Activated T-helper 2 cell treated with anti-CD3 and anti-CD28 coated beads, Interferon-gamma antibody, Interleukin-2, Interleukin-4, amounts not matched to agents 10 μg/mL and 5 μg/mL and 100 μg/mL, durations not matched to agents 14 hours and 24 hours and 36 hours (primary cell): ENCODE measurements at places on chromosomes 5 and 9.

DNA sequence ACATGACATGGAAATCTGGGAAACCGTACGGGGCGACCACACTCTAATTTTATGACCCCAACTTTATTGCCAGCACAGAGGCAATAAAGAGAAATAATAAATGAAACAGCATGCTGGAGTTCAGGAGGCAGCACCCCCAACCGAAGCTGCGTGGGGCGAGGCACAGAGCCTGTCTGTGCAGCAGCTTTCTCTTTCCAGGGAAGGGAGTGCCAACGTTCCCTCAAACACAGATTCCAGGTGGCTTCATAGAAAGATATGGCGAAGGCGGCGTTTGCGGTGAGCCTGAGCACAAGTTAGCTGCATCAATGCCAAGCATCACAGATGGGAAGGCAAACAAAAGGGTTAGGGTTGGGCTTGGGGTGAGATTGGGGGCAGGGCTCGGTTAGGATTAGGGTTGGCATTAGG is 114.8 kb downstream of the HSD17B3 start:
- no peak for DNase-seq

- no peak for DNase-seq
These were observed 134.4 kb downstream of the ATG10 start for GRCh38 chr5:82106207-82106606.

DNA sequence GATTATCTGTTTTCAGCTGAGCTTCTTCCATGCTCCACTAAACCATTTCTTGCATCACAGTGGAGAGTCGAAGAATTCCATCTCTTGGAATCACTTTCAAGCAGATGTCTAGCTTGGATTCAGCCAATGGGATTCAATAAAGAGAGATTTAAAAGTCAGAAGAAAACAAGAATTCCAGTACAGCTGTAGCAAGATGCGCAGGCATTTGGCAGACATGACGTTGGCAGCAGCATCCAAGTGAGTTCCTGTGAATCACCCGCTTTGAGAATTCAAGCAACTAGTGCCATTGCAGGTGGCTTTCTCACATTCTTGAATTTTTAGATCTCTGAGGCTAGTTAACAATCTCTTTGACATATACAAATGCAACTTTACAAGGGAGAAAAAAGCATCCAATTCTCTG is 467.0 kb downstream of the CDH10 start:
- DNase-seq = no peak

GRCh38 chr9:26746357-26747072 is 146.1 kb downstream of the CAAP1 start:
- DNase-seq = no peak

GRCh38 chr5:146877783-146878475 is 628 bp downstream of the PPP2R2B start:
- peak; percentile 10 for DNase-seq

DNA sequence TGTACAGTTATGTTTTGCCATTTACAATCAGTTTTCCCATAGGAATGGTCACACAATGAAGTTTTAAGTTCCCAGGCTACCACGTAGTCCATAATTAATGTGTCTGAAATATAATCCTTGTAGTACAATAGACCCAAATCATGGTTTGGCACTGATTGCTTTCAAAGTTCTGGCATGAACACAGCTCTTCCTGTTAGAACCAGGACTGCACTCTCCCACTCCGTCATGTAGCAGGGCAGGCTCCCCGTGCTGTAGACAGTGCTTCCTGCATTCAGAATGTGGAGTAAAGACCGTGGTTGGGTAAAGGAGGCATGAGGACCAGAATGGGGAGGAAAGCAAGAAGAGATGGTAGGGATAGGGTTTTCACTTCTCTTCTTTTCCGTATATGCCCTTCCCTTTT is 4.0 kb downstream of the SEC61B start:
- no peak for DNase-seq

DNA sequence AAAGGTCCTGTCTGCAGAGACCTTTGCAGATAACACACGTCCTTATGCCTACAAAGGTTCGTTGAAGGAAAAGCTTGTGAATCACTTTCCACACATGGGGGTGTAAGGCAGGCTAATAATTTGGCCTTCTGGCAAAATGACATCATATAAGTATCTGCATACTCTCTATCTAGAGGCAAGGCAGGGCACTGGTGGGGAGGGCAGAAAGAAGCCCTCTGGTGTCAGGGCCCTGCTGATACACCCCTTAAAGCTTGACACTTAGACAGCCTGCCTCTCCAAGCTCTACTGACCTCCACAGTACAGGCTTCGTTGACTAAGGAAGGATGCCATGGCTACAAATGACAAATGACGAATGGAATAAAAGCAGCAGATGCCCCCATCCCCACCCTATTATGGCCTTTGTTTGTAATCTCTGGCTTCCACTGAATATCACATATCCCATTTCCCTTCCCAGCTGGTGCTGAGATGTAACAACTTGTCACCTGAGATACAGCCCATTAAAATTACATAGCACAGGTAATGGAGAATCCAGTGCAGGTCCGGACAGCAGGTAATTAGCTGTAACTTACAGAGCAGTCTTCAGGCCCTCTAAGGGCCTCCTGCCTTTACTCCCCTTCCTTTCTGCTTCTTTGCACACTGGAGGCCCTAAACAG is 76.9 kb upstream of the IFNK start:
- no peak for DNase-seq

- DNase-seq = no peak
These were observed 15.2 kb downstream of the HCN1 start for GRCh38 chr5:45680950-45681349.

DNA sequence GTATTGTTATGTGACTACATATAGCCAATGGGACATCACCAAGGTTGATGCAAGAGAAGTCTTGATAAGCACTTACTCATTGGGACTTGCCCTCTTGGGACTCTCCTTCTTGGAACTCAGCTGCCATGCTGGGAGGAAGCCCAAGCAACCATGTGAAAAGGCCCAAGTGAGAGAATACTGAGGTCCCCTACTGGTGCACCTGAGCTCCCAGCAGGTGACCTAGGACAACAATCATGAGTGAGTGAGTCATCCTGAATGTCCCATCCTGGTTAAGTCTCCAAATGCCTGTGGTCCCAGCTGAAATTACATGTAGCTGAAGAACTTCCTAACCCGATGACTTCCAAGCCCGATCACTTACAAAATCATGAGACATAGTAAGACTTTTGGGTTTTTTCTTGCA is 260.7 kb downstream of the ICE1 start:
- no peak for DNase-seq

DNA sequence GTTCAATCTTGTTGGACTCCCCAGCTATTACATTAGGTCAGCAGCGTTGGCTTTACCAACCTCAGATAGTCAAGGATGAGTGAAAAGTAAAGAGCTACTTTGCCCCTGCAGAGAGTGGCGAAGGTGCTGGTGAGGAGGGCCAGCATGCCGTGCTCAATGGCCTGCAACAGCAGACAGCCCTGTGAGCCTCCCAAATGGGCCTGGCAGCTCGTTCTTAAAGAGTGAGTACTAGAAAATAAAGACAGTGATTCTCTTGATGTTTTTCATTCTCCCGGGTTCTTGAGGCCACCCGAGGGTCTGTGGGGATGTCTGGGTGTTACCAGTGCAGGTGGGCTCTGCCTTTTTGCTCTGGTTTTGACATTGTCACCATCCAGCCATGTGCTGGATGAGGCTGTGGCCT is 16.2 kb downstream of the GADD45G start:
- DNase-seq = no peak

DNA sequence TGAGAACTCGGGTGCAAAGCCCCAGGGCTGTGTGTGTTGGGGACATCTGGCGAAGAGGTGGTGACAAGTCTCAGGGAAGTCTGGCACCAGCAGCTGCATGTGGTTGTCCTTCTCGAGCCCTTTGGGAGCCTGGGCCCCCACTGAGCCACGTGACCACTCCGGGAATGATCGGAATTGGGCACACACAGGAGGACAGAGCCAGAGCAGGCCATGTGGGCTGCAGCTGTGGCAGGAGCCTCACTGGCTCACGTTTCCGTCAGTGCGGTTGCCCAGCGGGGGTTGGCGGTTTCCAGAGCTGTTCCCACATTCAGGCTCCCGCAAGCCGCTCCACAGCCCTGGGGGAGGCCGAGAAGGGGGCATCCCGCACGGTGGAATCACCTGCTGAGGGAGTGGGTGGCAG is 6.8 kb upstream of the CEL start:
- DNase-seq = no peak

GRCh38 chr5:149452665-149453617 is 73.8 kb upstream of the IL17B start:
- no peak for DNase-seq

GRCh38 chr9:16659096-16659495 is 211.4 kb downstream of the BNC2 start:
- no peak for DNase-seq

DNA sequence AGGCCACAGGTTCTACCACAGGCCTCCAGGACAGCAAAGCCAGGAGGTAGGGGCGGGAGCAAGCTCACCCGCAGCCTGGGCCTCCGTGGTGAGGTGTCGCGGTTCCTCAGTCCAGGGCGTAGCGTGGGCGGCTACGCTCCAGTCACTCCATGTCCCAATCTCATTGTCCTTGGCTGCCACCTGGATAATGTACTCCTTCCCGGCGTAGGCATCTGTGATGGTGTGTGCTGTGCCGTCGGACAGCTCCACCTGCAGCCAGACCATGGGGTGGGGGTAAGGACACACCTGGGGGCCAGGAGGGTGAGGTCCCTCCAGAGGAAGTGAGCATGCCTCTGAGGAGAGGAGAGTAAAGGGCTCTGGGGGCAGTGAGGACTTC is 29.8 kb upstream of the ENHO start:
- DNase-seq = no peak

DNA sequence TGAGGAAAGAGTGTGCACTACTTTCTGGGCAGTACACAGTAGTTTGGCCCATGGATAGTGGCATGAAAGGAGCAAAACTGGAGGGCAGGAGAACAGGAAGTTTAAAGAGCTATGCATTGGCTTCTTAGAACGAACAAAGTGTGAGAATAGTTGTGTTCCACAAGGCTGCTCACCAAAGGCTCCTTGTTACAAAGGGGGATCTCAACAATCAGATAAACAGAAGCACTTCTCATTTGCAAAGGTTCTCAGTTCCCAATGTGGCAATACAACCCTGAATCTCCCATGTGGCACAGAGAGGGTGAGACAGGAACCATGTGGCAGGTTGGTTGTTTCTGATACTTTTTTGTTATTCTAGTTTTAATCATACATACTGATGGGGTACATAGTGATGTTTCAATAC is 158.4 kb downstream of the CARTPT start:
- no peak for DNase-seq

GRCh38 chr9:77161966-77162365 is 15.4 kb upstream of the VPS13A start:
- DNase-seq = no peak

GRCh38 chr5:135599421-135600151 is 20.8 kb upstream of the CXCL14 start:
- DNase-seq = no peak

DNA sequence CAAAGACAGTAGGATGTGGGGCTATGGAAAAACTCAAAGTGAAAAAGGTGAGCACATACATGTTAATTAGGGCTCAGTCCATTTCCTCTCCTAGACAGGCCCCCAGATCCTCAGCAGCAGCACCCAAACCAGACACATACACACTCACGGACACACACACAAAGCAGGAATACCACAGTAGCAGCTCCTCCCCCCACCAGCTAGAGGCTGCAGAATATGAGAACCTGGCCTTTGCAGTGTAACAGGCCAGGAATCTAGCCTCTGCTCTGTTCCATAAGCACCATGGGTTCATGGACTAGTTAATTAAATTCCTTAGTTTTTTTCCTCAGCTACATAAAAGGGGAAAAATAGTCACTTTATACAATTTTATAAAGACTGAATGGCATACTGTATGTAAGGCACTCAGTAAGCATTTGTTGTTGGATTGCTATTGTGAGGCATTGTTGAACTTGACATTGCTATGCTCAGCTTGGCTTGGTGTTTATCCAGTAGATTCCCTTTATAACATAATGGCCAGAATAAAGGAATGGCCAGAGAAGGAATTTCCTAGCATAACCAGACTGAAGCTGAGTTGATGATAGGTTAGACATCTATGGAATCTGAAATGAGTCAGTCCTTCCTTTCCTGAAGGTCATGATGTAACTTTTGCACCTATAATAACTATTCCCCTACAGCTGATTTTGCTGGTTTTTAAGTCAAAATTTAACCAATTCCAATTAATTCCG is 186.8 kb downstream of the SEMA5A start:
- no peak for DNase-seq

DNA sequence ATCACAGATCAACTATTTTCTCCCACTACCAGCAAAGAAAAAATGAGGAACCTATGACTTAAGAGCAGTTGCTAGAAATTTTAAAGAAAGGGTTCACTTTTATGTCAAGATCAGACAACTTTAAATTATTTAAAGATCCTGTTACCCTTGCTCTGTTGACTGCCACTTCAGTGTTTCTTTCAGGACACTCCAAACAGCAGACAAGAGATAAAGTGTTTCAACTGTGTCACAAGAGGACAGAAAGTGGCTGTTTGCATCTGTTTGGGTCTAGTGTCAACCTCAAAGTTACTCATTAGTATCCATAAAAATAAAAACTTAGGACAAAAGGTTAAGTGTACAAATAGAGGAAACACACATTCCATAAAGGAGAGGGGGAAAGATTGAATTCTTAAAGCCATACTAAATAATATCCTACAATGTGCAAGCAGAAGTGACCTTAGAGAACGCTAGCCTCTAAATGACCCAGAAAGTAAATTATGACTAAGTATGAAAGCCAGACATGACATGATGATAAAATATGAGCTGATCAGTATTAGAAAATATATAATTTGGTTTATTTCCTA is 24.9 kb downstream of the HMGCS1 start:
- DNase-seq = no peak

DNA sequence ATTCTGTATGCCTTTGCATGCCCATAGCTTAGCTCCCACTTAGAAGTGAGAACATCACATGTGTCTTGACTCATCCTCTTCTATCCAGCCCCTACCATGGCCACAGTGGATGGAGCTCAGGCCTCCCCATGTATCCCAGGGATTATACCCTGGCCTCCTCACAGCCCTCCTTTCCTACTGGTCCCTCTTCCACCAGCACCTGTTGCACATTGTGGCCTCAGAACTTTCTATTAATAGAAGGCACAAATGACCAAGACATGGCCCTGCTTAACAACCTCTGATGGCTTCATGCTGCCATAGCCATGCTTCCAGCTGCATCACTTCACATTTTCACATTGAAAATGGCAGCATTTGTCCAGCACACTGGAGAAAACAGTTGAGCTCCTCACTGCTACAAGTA is 315.4 kb downstream of the CDK5RAP2 start:
- DNase-seq = no peak

DNA sequence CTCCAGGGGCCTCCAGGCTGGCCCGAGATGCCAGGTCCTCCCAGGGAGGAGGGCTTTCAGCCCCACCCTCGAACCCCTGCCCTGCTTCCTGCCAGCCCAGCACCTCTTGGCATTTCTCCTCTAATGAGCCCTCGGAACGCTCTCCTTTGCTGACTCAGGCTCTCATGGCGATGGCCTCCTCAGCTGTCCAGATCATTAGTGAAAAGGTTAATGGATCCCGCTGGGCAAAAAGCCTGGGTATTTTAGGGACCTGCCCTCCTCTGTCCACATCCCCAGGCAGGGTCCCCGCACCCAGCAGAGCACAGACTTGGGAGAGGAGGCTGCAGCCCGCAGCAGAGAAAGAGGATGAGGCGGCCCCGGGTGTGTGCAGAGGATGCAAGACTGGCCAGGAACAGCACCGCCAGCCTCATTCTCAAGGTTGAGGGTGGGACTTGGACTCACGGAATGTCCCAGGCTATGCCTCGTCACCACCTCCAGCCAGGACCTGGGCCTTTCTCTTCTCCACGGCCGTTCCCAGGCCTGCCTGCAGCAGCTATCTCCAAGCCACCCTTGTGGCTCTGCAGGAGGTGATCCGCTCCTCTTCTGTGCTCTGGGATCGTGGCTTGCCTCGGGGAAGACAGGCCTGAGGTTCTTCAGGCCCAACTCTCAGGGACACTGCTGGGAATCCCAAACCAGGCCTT is 23.0 kb upstream of the ADAMTS2 start:
- no peak for DNase-seq

- no peak for DNase-seq
These were observed 686 bp upstream of the COL27A1 start for GRCh38 chr9:114154600-114155102.
